Left cardiac atrium (tissue), 4 donors: ENCODE measurements at places on chromosomes 16 and 17.

- DNase-seq: no peak
Measured at GRCh38 chr16:31182391-31182790, 2.5 kb downstream of the FUS start.

GRCh38 chr17:79803997-79804855 is 7.3 kb upstream of the CBX8 start:
- no peak for DNase-seq

- DNase-seq: peak; percentile 78
Measured at GRCh38 chr17:46935658-46936266, 12.8 kb downstream of the GOSR2 start.

DNA sequence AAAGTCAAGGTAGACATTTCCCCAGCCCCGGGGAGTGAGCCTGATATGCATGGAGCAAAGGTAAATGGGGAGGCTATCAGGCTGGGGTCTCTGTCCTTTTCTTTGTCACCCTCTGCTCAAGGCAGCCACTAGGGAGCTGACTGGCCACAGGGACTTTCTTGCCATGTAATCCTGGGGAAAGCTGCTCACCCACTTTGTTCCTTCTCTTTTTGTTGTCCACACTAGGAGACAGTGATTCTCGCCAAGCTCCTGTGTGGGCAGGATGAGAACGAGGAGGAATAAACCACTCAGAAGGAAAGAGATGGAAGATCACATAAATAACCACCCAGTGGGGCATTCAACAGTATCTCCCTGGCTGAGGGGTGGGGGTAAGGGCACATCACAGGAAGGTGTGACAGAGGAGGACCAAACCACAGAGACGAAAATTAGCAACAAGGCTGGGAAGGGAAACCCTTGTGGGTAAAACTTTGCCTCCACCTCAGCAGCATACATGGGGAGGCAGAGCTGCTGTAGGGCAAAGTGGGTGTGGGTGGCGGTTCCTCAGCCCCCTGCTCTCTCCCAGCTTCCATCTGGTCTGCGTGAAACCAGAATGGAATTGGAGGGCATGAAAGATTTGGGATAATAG is 26.2 kb upstream of the CCL1 start:
- no peak for DNase-seq

GRCh38 chr16:178668-179015 is 1.6 kb upstream of the HBQ1 start:
- DNase-seq: no peak

- no peak for DNase-seq
Measured at GRCh38 chr16:88854306-88855111, 2.2 kb downstream of the GALNS start.

DNA sequence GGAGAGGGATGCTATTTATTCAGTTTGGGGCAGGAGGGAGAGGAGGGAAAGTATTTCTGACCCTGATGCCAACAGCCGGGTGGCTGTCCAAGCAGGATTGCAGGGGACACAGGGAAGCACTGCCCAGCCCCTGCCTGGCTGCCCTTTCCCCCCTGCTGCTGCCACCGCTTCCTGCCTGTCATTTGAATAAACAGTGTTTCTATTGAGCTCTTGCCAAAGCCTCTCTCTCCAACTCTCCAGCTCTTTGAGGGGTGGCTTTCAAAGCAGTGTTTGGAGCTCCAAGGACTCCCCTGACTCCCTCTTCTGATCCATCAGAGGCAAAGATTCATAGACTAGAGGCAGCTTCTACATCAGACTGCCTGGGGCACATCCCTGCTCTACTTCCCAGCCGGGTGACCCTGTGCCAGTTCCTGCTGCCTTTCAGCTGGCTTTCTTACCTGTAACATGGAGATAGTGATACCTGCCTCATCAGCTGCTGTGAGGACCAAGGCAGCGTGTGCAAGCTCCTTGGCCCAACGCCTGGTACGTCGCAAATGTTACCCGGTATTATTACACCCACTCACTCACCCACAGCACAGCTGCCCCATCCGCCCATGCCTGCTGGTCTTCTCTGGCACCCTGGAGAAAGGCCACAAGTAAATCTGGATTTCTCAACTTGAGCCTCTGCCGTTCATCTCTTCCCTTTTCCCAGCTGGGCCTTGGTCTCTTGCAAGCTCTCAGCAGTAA is 9.5 kb downstream of the PROCA1 start:
- no peak for DNase-seq

GRCh38 chr16:88842308-88842756 is 14.4 kb downstream of the GALNS start:
- no peak for DNase-seq

GRCh38 chr16:55711959-55712876 is 56.4 kb downstream of the SLC6A2 start:
- peak; percentile 77 for DNase-seq

DNA sequence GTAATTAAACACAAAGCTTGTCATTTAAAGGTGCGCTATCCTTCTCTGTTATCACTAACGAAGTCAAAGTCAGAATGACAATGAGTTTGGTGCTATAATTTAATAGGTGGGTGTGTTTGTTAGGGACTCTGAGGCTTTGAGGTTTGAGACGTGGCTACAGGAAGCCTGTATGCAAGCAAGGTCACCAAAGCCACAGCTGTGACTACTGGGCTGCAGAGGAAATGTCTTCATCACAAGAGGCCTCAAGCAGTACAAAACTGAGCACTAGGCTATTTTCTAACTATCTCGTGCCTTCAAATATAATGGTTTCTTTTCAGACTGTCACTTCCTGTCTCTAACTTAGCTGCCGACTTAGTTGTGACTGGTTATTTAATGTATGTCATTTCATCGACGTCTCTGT is 141.2 kb downstream of the AATF start:
- DNase-seq: no peak

DNA sequence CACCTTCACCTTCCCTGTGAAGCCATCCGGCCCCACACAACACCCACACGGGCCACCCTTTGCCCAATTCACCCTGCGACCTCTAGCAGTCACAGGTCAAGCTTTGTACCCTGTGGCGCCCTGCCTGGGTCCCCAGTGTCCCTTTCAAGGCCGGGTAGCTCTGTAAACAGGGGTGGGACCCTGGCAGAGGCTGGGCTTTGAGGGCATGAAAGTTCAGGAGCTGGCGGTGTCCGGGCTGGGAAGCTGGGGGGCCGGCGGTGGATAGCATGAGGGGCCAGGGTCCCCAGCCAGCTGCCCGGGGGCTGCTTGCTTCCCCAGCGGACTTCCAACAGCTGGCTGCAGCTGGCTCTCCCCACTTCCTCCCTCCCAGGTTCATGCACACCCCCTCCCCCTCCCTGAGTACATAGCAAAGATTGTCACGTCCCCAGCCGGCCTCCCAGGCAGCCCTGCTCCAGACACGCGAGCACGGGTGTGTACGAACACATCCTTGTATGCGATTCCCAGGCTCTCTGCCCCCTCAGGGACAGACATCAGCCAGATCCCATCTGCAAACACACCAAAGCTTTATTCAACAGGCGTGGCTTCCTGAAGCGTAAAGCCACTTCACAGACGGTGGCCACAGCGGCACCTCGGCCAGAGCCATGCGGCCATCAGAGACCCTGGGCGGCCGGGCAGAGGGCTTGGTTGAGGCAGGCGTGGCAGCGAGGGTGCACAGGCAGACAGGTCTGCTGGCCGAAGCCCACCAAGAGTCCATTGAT is 8.2 kb downstream of the NTHL1 start:
- DNase-seq: peak; percentile 85

DNA sequence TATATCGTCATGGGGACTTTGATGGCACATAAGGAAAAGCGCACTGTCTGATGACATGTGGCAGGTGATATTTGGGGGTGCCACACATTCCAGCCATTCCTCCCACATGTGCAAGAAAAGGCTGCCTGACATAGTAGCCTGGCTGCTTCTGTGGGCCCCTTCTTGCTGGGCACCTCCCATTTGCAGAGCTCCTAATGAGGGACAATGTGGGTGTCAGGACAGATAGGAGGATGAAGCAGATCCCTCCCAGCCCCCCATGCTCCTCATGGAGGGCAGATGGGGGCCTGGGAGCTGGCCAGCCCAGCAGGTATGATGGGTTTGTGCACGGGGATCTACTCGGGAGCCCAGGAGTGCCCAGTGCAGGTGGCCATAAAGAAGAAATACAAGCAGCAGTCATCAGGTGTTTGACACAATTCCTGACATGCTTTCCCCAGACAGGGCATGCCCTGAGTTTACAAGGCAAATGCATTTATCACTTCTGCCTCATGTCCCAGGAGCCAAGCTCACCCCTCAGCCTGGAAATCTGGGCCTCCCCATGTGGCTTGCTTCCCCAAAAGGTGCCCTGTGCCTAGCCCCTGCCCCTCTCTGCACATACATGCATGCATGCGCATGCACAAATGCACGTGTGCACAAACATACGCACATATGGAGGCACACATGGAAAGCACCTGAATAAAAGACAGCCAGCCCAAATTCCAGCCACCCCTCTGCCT is 260.6 kb upstream of the RPL38 start:
- DNase-seq: no peak

DNA sequence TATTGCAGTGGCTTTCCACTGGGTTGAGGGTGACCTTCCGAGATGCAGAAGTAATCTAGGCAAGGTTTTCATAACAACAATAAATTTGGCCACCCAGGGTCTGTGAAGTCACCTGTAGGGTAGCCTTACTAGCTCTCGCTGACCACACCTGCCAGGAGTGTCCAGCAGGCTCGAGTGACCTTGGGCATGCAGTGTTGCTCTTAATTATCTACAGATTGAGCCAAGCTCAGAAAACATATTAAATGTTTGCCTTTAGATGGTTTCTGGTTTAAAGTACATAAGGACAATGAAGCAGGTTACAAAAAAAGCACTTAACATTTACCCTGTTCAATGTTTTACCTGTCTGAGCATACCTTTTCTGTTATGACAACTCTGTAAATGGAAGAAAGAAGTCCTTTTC is 1.8 kb downstream of the TBC1D24 start:
- no peak for DNase-seq

- no peak for DNase-seq
Measured at GRCh38 chr16:57698812-57699405, 4.3 kb downstream of the DRC7 start.
